ENCODE measurements at places on chromosomes 2 and 18.

DNA sequence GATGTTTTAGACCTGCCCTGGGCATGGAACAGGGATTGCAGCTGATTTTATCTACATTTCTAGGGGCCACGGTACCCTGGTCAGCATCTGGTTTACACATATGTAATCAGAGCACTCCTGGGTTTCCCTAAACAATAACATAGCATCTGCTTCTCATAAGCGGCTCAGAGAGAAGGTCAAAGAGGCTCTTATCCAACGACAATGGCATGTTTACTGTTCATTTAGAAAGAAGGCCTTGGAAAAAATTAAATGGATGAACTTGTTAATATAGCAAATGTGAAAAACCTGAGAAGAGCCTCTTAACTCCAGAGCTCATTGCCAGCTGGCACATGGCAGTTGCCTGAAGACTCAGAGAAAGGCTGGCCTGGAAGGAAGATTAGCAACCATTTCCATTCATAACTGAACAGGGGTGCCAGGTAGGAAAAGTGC is 202.8 kb upstream of the THUMPD2 start:
- no peaks in the 10 kb centered on the region for H3K4me1 ChIP-seq
- no peak overlapping the region for H3K27ac ChIP-seq
- no peaks in the 10 kb centered on the region for H3K36me3 ChIP-seq

- no peaks in the 10 kb centered on the region for H3K36me3 ChIP-seq
- H3K4me1 ChIP-seq, result no peaks in the 10 kb centered on the region
- no peak overlapping the region for H3K4me3 ChIP-seq
- H3K27ac ChIP-seq, result no peak overlapping the region
- peaks cover 3% of the 10 kb centered on the region for H3K27me3 ChIP-seq
Measured at GRCh38 chr18:77870199-77870598, 620.6 kb downstream of the GALR1 start.

DNA sequence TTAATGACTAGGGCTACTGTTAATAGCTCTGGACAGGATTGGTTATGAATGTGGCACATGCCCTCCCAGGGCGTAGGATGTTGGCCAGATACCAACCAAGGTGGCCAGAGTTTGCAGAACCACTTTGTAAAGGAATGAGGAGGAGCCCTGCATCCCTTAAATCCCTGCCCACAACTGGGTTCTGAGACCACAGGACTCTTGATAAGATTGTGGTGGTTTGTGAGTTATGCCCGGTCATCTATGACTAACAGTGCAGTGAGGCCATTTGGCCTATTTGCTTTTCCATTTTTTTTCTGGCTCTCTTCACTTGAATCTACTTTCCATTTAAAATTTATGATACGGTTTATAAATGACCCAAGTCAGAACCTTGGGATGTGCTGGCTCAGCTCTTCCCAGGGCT is 294.5 kb downstream of the PRKCE start:
- DNase-seq, result no peak
- H3K27ac ChIP-seq, result no peak overlapping the region
- H3K4me1 ChIP-seq, result no peaks in the 10 kb centered on the region
- no peaks in the 10 kb centered on the region for H3K36me3 ChIP-seq
- no peaks in the 10 kb centered on the region for H3K27me3 ChIP-seq

DNA sequence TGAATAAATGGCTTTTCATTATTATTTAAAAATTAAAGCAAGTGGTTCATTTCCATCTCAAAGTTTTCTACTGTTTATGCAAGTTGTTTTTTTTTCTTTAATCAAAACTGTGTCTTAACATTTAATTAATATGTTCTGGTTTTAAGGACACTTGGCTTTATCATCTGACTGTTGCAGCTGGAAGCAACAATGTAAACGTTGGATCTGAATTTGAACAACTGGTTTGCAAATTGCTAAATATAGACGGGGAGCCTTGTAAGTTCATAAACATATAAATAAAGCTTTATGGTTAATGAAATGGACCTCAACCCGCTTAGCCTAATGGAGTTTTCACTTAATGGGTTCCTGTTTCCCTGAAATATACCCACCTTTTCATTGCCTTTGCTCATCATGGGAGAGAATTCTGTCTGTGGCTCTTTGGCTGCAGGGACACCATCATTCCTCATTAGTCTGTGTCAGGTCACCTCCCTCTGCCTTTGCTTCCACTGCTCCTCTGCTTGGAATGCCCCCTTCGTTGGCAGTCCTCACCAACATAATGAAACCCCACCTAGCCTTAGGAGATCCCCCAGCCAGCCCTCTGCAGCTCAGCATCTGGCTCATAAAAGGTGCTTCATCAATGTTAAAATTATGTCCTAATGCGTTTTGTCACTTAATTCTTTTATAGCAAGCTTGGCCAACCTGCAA is 44.2 kb upstream of the DYNC2LI1 start:
- H3K4me3 ChIP-seq, result no peak overlapping the region
- no peak for DNase-seq
- H3K36me3 ChIP-seq, result no peaks in the 10 kb centered on the region

DNA sequence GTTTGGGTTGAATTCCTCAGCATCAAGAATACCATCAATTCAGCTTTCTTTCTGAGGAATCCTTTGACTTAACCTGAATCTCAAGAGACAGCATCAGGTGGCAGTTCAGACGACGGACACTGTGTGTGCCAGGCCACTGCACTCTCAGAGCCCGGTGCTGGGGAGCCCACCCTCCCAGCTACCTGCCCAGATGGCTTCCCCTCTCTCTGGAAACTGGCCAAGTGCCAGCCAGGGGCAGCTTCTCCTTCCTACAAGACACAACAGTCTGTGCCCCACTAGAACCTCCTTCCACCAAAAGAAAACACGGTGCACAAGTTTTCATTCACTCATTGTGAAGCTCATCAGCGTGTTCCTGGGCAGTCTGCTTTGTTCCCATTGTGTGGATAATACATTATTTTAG is 28.5 kb downstream of the MAL start:
- H3K27ac ChIP-seq, result no peak overlapping the region
- no peak overlapping the region for H3K4me3 ChIP-seq
- peaks cover 56% of the 10 kb centered on the region for H3K4me1 ChIP-seq
- no peaks in the 10 kb centered on the region for H3K27me3 ChIP-seq

DNA sequence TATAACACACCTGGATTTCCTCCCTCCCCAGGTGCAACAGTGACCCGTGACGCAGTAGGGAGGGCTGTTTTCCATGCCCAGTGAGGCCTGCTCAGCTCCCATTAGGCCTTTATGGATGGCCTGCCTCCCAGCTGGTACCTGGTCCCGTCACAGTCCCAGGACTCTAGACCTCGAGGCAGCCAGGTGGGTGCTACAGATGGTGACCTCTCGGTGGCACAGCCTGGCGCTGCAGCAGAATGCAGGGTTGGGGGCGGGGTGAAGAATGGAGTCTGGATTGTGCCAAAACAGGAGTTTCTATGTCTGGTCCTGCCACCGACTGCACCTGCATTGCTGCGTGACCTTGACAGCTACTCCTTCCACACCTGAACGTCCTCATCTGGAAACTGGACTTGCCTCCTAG is 18.0 kb upstream of the YWHAQ start:
- no peaks in the 10 kb centered on the region for H3K36me3 ChIP-seq
- H3K4me1 ChIP-seq, result peaks cover 25% of the 10 kb centered on the region
- peaks cover 6% of the 10 kb centered on the region for H3K27me3 ChIP-seq
- H3K4me3 ChIP-seq, result no peak overlapping the region

GRCh38 chr2:234603619-234604018 is 106.7 kb upstream of the ARL4C start:
- H3K36me3 ChIP-seq, result no peaks in the 10 kb centered on the region
- no peaks in the 10 kb centered on the region for H3K4me1 ChIP-seq
- peaks cover 3% of the 10 kb centered on the region for H3K27me3 ChIP-seq
- H3K4me3 ChIP-seq, result no peak overlapping the region
- H3K27ac ChIP-seq, result no peak overlapping the region
